NCI-H1417 treated with DMSO at 0.1 percent for 48 hours (cell line): ENCODE measurements at places on chromosomes 11 and 22.

DNA sequence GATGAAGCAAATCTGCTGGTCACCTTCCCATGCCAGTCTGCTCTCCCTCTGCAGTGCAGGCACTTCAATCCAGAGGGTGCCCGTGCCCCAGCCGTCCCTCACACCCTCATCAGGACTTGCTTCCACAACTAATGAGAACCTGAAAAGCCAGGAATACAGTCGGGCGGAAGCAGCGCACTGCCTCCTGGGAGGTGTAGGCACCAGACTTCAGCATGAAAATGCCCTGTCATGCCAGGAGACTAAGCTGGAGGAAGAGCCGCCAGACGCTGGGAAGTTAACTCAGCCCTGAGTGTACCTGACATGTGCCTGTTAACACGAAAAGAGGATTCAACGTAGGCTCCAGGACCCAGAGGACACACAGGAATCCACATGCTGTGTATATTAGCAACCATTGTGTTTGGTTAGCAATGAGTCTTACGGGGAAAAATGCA lies 40.1 kb upstream of the FLI1 start:
- DNase-seq: no peak

DNA sequence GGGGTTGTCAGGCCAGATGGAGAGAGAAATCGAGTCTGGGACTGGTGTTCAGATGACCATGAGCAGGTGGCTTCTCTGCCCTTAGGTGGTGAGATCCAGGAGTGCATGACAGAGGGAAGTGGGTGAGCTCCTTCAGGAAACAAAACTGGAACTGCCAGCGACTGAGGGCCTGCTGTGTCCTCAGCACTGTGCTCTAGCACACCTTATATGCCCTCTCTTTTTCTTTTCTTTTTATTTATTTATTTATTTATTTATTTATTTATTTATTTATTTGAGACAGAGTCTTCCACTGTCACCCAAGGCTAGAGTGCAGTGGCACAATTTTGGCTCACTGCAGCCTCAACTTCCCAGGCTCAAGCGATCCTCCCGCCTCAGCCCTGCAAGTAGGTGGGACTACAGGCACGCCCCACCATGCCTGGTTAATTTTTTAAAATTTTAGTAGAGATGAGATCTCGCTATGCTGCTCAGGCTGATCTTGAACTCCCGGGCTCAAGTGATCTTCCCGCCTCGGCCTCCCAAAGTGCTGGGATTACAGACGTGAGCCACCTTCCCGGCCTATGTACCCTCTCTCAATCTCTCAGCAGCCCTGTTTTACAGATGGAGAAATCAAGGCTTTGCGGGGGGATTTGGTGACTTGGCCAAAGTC lies 14.8 kb upstream of the RASD2 start:
- no peak for DNase-seq

DNA sequence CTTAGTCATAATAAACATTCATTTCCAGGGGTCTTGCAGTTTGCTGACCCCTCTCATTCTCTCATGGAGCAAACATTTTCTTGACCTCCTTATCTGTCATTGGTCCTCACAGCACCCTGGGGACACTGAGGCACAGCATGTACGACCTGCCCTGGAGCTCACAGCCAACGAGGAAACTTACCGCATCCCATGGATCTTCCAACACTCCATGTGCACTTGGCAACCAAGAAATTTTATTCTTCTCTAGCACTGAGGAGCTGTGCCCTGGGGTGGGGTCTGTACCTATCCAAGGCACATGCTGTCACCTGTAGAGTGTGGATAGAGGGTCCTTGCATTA lies 69.4 kb upstream of the IGLL5 start:
- DNase-seq: no peak

DNA sequence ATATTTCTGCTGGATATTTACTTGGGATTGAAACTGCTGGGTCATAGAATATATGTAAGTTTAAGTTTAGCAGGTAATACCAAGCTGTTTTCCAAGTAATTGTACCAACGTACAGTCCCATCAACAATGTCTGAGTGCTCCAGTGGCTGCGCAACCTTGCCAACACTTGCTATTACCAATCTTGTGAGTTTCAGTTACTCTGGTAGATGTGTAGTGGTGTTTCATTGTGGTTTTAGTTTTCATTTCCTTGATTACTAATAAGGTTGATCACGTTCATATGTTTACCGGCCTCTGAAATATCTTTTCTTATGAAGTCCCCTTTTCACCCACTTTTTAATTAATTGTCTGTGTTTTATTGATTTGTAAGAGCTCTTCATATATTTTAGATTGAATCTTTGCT lies 370.6 kb upstream of the CADM1 start:
- no peak for DNase-seq
